CD4-positive, alpha-beta T cell treated with Interleukin-15 for 4 hours (primary cell): ENCODE measurements at places on chromosomes 2 and 18.

GRCh38 chr18:1013951-1014350, 109.3 kb downstream of the ADCYAP1 start:
- DNase-seq, result no peak

- DNase-seq, result no peak
These were observed 12.1 kb upstream of the ERCC3 start for GRCh38 chr2:127305990-127306585.

GRCh38 chr18:34627137-34627920, 82.8 kb upstream of the DTNA start:
- no peak for DNase-seq

DNA sequence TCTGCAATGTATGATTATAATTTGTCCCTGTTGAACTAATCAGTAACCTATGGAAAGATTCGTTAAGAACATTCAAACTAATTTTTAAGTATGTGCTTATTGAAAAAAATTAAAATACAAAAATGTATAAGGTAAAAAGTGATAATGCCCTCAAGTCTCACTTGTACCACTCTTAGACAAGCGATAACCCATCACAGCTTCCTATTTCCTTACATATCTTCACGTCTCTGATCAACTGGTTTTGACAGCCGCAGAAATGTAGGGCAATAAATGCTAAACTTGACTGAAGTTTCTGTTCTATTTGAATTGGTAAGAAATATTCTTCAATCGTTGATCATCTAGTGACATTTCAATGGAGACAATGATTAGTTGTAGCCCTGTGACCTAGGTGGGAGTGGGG, 112.5 kb downstream of the TCF4 start:
- no peak for DNase-seq

DNA sequence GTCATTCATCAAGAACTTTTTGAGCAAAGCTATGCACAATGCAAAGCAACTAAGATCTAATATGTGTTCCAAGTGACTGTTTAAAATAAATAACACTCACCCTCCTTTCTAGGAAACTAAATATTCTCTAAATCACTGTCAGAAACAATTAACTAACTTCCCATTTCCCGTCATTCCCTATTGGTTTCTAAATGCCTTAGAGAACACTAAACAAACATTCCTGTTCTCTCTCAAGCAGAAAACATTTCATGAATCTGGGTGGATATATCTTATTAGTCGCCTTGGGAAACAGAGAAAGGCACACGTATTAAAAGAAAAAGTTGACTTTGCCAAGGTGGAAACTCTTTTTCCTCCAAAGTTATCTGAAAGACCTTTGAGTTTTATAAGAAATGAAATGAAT, 735.2 kb downstream of the MBD2 start:
- no peak for DNase-seq

GRCh38 chr18:7147399-7147798, 29.8 kb upstream of the LAMA1 start:
- DNase-seq, result no peak

DNA sequence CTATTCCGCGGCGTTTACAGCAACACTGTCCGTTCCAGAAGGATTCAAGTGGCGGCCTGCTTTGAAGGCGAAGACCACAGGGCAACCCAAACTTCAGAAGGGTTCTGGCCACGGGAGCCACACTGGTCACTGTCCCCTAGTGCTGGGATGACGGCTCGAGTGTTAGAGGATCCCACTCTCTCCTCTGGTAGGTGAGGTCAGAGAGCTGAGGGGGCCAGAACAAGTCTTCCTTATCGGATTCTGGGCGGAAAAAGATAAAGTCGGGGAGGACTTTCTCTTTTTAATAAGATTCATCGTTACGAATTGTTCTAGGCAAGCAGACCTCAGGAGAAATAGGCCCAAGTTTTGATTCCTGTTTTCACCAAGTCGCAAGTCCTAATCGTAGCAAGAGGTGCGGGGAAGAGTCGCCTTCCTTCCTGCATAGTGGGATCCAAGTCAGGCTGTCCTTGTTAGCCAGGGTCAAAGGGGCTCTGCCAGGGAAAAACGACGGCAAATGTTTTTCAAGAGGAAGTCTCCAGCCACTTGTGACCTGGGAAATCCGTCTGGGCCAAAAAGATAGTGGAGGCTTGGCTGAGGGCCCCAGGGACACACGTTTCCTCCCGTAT, 864 bp upstream of the MYL12A start:
- DNase-seq, result no peak

GRCh38 chr2:57516698-57517340, 529.8 kb upstream of the VRK2 start:
- DNase-seq, result no peak

GRCh38 chr18:26383454-26384270, 157.4 kb downstream of the TAF4B start:
- peak; percentile 25 for DNase-seq

GRCh38 chr18:50065527-50065926, 129.4 kb downstream of the MYO5B start:
- DNase-seq, result no peak

GRCh38 chr2:43408407-43409160, 182.2 kb upstream of the ZFP36L2 start:
- DNase-seq, result no peak

- no peak for DNase-seq
These were observed at the start of gene XDH for GRCh38 chr2:31414601-31415241. Gene XDH (minus strand): TSS chr2:31414742. CDS start chr2:31414666, 76 bp downstream.

DNA sequence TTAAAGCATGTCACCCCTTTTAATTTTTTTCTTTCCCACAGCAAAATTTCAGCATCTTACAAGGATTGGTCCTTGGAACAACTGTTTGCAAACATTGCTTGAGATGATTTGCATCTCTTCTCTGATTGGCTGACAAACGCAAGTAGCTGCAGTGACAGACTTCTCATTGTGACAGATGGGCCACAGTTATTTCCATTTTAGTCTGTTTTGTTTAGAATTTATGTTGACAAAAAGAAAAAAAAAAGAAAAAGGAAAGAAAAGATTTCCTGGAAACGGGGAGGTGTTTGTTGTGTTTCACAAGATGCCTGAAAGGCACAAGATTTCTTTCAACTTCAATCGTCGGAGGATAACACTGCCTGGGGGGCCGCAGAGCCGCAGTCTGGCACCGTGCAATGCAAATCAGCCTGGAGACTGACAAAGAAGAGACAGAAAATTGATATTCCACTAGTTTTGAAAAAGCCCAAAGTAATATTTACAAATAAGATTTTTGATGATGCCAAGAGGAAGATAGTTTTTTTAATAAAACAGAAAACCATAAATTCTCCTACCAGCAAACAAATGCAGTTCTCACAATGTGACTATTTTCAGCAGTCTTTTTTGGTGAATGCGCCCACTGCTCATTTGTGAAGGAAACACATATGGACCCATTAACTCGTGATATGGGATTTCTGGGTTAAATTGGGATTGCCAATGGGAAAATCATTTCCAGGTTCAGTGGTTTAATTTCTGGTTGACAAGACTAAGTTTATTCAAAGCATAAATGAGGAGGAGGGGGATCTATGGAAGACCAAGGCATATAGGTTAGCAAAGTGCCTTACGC, 296.2 kb upstream of the SMIM21 start:
- no peak for DNase-seq

DNA sequence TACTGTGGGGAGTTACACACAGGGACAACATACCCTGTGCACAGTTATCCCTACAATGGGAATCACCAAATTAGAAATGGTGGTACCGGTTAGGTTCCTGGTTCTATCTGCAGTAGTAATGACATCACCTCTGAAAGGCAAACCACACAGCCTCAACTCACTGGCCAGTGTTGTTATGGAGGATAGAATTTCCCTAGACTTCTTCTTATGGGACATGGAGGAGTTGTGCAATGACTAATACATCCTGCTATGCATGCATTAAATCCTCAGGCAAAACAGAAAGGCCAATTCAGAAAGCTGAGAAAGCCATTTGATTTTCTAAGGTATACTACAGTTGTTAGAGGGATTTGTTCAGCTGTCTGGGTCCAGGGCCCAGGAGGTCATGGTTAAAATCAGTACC, 439.3 kb downstream of the TMX3 start:
- no peak for DNase-seq

- no peak for DNase-seq
These were observed 89.9 kb downstream of the LYPD6 start for GRCh38 chr2:149420053-149420963.

DNA sequence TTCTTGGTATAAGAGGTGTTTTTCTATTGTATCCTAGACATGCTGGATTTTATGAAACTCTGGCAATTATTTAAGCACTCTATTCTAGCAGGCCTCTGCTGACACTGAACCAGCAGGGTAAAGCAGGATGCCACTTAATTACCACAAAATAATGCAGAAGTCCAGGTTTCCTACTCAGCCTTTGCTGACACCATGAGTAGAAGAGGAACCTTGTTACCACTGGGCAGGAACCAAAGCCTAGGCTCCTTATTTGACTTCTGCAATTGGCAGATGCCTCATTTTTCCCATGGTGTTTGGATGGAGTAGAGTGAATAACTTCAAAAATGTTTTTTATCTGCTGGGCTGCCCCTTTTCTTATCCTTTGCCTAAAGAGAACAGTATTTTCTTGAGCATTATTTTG, 60.8 kb downstream of the THNSL2 start:
- DNase-seq, result no peak

DNA sequence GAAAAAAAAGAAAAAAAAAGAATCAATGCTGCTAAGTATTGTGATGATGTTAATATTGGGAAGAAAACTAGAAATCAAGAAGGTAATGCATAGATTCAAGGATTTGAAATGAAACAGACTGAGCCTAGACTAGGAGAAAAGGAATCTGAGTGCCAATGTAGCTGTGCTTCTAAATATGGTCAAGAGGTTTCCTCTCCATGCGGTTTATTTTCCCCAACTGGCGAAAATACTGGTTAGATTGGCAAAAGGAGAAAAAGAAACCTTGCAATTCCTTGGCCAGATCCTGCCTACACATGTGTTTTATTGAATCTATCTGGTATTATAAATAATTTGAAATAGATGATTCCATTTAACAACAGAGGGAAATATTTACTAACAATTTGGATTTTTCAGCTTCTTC, 5.7 kb downstream of the SCN3A start:
- no peak for DNase-seq

DNA sequence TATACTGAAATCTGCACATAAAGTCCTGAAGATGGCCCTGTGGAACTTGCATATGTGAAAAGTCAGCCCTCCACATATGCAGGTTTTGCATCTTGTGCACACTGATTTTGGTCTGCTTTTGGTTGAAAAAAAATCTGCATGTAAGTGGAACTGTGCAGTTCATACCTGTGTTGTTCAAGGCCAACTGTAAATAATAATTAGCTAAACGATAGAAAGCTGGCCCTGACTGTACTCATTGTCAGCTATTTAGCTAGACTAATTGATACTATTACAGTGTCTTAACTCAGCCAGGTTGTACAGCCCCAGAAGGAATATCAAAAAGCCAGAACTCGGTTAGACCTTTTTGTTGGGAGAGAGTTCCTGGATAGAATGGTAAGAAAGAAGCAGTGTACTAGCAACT, 54.5 kb downstream of the EHBP1 start:
- DNase-seq, result no peak

DNA sequence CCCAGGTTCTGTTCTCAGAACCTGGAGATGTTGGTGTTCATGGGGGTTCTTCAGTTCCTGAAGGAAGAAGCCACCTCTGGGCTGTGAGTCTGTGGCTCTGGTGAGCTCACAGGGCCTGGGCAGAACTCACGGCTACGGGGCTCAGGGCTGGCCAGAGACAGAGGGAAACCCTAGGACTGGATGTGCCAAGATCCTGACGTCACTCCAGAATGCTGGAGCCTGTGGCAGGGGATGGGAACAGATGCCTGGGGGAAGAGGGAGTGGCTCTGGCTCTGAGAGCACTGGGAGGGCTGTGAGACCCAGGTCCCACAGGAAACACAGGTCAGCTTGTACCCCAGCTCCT, at the start of gene OTOF:
Gene OTOF, minus strand, starts transcription at position 214 of the 343 bp plus-strand sequence.
- DNase-seq, result no peak

DNA sequence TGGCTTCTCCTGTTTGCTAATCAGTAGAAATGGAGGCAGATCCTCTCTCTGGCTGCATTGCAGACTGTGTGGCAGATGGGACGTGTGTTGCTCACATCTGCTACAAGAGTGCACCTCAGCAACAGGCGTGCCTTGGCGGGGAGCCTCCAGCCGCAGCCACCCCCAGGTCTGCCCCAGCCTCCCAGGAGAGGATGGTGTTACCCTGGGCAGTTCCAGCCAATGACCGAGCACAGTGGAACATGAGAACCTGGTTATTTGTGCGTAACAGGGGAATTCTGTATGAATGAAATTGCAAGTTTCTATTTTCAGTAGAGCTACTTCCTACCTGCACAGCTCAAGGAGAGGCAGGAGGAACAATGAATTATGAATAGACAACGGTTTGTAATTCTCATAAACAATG, 130.6 kb upstream of the CBLN2 start:
- DNase-seq, result no peak

DNA sequence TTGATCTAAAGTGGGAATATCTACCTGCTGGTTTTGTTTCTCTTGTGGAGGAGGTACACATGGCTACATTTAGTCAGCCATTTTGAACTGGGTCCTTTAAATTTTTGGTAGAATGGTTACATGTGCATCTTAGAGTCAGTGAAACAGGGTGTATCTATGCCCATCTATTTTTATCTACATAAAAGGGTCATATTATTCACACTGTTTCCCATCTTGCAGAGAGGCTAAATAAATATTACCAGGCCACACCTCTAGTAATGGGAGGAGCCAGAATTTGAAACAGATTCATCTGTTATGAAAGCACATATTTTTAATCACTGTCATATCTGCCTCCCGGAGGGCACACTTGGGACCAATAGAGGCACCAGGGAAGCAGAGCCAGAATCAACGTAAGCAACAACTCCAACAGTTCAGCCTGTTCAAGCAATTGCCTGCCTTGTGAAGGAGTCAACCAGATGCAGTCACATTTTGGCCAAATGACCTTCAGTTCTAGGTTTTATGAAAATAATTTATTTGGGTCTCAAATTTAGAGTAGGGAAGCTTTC, 376.8 kb downstream of the TSN start:
- no peak for DNase-seq

- no peak for DNase-seq
These were observed 154.2 kb downstream of the ATAD2B start for GRCh38 chr2:23772684-23773083.

- DNase-seq, result no peak
These were observed 76.1 kb downstream of the AFF3 start for GRCh38 chr2:100066246-100066645.

DNA sequence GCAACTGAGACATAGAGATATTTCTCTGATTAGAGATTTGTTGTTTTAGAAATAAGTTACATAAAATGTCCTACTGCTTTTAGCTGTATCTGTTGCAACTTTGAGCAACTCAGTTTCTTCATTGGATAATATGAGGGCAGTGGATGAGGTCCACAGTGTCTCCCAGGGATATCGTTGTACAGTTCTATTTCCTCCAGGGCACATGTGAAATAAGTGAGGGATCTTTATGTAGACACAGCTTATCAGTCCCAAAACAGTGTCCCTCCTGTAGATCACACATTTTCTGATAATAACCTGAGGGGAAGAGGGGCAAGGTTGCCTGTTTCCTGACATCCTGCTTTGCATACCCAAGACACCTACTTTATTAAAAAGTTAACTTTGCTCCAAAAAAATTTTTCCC, 1231.2 kb upstream of the ZEB2 start:
- no peak for DNase-seq
